ENCODE measurements at places on chromosomes 7 and 10.

DNA sequence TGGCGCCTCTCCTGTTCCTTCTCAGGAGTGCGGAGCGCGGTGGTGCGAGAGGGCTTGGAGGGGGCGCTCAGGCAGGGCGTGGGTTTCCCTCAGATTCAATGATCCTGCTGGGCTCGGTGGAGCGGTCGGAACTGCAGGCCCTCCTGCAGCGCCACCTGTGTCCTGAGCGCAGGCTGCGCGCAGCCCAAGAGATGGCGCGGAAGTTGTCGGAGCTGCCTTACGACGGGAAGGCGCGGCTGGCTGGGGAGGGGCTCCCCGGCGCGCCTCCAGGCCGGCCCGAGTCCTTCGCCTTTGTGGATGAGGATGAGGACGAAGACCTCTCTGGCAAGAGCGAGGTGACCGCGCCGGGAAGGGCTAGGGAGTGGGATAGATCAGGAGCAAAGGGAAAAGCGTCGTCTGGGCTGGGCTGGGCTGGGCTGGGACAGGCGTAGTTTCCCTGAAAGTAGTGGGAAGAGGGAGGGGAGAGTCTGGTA is 17.0 kb downstream of the FAM131B start:
- DNase-seq: peak; percentile 60

- no peak for DNase-seq
Observed at GRCh38 chr10:103879831-103880230, 24.5 kb upstream of the SH3PXD2A start.

GRCh38 chr10:129398711-129399141 is 68.3 kb upstream of the MGMT start:
- no peak for DNase-seq

- DNase-seq: no peak
Observed at GRCh38 chr10:12757351-12757750, 244.2 kb downstream of the CCDC3 start.

- no peak for DNase-seq
Observed at GRCh38 chr7:92699966-92700514, 109.8 kb upstream of the FAM133B start.

GRCh38 chr7:74221713-74222112 is 11.9 kb downstream of the LAT2 start:
- no peak for DNase-seq

GRCh38 chr10:33484787-33485186 is 150.3 kb upstream of the NRP1 start:
- DNase-seq: no peak

GRCh38 chr7:46357290-46357689 is 436.2 kb upstream of the IGFBP3 start:
- no peak for DNase-seq

GRCh38 chr7:46279290-46279689 is 358.2 kb upstream of the IGFBP3 start:
- DNase-seq: no peak

GRCh38 chr7:83633516-83633915 is 15.4 kb downstream of the SEMA3E start:
- no peak for DNase-seq

GRCh38 chr10:78785066-78785465 is 283.7 kb upstream of the ZMIZ1 start:
- no peak for DNase-seq

DNA sequence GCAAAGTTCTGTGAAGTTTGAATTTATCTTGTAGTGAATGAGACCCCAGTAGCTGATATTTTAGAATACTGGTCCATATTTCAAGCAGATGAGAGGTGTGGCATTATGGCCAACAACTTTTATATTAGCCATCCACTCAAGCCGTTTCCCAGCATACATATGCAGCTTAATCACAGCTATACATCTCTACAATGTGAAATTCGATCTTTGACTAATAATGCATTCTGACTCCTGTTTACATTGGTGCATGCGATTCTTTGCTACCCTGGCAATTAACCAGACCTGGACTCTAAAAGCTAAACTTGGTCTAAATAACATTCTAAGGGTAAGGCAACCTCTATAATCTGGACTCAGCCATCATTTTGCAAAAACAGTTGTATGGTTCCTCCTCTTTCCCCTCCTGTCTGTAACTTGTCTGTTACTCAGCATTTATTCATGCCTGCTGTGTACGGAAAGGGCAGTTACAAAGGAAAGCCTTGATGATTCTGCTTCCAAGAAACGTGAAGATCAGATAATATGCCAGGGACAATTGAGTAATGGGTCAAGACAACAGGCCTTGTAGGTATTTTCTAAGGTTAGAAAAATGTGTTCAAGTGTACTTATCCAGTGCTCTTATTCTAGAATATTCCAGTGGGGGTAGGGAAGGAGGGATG is 50.6 kb downstream of the PNLIPRP2 start:
- DNase-seq: no peak
